Inflammatory macrophage treated with lipopolysaccharide for 4 hours (primary cell): ENCODE measurements at places on chromosomes 7 and 10.

- no peak for DNase-seq
Observed at GRCh38 chr7:142885311-142886230, at the start of gene TRPV6. Gene TRPV6 (minus strand): TSS chr7:142885745.

- DNase-seq, result no peak
Observed at GRCh38 chr10:117731121-117731791, 188.7 kb downstream of the EMX2 start.

DNA sequence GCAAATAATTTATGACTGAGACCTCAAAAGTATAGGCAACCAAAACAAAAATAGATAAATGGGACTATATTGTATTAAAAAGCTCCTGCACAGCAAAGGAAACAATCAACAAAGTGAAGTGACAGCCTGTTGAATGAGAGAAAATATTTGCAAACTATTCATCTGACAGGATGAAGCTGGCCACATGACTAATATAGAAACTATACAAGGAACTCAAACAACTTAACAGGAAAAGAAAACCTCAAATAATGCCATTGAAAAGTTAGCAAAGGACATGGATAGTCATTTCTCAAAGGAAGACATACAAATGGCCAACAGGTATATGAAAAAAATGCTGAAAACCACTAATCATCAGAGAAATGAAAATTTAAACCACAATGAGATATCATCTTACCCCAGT is 245.1 kb downstream of the STK31 start:
- no peak for DNase-seq

DNA sequence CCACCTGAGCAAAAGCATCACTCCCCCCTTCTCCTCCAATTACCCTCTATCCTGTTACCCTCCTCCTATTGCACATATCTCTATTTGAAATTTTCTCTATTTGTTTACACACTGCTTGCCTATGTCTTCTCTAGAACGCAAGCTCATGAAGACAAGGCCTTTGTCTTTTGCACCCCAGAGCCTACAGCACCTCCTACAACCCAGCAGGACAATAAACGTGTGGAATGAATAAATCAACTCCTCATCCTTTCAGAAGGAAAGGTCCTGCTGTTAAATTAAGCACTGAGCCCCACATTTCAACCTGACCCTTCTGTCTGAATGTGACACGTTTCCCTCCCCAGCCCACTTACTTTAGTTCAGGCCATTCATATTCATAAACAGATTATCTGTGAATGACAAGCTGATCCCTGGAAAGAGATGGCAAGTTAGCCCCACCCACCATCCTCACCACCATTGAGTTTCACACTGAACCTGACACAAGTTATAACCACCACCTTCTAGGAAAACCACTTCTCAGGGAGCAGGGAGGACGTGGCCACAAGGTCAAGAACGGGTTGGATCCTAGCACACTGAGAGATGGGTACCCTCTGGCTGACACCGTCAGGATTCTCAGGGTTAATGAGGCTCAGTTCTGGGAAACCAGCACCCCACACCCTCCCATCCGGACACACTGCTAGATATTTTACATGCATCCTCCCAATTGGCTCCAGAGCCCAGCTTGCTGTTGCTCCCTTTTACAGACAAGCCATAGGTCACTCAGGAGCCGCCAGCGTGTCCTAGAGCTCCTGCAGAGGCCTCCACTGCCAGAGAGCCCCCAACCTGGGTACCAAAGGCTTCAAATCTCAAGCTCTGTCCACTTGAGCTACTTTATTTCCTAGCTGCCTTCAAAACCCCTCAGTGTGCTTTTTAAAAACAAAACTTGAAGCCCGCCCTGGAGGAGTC is 934 bp downstream of the PRTFDC1 start:
- DNase-seq, result no peak

GRCh38 chr10:4103603-4104002 is 318.6 kb upstream of the KLF6 start:
- no peak for DNase-seq

DNA sequence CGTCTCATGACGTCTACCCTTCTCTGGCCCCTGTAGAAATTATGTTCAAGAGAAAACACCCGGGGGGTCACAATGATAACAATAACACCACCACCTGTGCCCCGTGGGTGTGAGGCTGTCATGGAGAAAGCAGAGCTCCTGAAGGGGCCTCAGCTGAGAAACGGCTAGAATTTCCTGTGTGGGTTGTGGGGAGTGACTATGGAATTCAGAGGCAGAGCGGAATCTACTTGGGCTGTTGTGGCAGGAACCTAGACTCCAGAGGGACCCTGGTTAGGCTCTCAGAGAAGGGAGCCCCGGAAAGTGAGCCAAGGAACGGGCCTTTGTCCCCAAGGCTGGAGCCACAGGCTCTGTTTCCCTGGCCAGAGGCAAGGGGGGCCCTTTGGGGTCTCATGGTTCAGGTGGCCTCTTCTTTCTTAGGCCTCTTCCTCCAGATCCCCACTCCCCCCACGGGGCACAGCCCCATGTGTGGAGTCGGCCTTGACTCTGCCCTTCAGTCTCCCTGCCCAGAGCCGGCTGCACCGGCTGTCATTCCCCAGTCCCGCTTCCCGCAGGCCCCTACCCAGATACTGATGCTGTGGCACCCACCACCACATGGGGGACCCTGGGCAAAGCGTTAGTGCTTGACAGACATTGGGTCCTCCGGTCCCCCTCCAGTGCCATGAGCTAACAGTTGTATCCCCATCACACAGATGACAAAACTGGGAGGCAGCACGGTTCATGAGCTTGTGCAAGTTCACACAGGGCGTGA is 6.5 kb upstream of the GIMAP8 start:
- no peak for DNase-seq

- no peak for DNase-seq
Observed at GRCh38 chr7:127922656-127923055, 108.6 kb downstream of the LRRC4 start.

GRCh38 chr7:113664867-113665266 is 253.9 kb downstream of the PPP1R3A start:
- DNase-seq, result peak; percentile 4

- DNase-seq, result no peak
Observed at GRCh38 chr7:125747966-125748365, 818.3 kb upstream of the POT1 start.

- peak; percentile 97 for DNase-seq
Observed at GRCh38 chr10:89129911-89130310, 77.2 kb downstream of the CH25H start.

DNA sequence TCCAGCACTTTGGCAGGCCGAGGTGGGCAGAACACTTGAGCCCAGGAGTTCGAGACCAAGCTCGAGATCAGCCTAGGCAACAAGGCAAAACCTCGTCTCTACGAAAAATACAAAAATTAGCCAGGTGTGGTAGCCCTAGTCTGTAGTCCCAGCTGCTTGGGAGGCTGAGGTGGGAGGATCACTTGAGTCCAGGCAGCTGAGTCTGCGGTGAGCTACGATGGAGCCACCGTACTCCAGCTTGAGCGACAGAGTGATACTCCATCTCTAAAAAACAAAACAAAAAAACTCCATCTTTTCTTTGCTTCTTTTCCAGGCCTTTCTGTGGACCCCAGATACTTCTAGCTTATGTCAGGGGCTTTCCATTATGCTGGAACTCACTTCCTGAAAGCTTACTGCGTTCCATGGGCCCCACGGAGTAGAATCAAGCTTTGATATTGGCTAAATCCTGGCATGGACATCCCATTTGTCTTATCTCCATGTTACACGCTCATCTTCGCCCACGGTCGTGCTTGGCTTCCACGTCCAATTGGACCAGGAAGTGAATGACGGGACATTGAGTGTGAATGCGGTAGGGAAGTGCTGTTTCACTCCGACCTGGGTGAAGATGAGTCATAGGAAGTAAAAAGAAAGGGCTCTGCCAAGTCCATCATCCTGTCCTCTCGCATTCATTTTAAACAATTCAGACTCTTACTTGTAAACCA is 45.7 kb downstream of the FAM171A1 start:
- no peak for DNase-seq

- no peak for DNase-seq
Observed at GRCh38 chr7:99955247-99955646, 20.6 kb downstream of the AZGP1 start.

DNA sequence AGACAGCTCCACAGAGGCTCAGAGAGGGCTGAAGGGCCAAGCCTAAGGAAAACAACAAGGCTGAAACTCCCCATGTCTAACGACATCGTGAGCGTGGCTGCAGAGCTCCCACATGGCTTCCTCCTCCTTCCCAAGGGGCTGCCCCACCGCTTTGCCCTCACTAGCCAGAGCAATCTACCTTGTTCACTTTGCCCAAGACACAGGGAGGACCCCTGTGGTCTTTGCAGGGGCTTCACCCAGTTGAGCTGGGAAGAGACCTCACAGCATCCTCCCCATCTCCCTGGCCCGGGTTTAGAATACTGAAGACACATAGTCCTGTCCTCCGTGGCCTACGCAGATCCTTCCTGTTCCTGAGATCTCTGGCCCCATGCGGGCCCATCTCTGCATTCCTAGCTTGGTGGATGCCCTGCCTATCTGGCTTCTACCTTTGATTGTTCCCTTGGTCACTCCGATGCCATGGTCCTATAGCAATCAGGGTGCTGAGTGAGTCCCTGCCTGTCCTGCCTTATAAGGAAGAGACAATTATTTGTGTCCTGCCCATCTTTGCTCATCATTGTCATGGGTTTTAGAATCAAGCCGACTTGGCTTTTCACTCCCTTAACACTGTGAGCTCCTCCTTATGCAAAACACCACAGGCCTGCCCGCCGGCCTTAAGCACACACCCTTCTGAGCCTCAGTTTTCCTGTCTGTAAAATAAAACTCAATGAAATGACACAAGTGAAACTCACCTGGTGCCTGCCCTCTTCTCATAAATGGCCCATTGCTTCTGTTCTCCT is 73.2 kb downstream of the PARP12 start:
- DNase-seq, result no peak

- no peak for DNase-seq
Observed at GRCh38 chr10:86979977-86980448, 11.7 kb downstream of the ADIRF start.

DNA sequence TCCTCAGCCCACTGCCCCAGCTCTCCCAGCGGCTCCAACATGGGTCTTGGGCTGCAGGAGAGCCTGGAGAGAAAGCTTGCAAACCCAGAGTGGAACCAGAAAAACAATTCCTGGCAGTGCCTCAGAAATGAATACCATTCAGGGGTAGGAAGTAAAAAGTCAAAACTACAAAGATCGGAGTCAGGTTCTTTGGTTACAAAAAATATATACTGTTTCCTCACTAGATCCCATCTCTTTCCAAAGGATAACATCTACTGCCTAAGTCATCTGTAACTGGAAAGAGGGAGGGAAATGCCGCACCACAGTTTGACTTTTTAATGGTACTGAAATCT is 14.9 kb downstream of the CREB3L2 start:
- DNase-seq, result no peak

DNA sequence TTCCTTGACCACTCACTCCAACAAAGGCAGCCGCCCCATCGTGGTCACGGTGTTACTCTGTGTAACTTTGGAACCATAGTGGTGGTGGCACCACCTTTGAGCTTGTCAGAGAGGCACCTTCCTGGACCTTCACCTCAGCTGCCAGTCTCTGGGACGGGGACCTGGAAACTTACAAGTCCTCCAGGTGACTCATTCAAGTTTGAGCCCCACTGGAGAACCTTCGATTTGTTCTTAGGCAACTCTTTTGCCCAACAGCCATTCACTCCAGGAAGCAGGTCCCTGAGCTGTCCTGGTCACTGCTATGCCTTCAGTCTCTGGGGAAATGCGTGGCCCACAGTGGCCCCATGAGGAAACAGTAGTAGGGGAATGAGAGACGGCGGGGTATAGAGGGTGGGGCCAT is 17.2 kb downstream of the STX1A start:
- DNase-seq, result no peak

GRCh38 chr10:101121654-101122031 is 9.5 kb upstream of the TLX1 start:
- DNase-seq, result no peak

DNA sequence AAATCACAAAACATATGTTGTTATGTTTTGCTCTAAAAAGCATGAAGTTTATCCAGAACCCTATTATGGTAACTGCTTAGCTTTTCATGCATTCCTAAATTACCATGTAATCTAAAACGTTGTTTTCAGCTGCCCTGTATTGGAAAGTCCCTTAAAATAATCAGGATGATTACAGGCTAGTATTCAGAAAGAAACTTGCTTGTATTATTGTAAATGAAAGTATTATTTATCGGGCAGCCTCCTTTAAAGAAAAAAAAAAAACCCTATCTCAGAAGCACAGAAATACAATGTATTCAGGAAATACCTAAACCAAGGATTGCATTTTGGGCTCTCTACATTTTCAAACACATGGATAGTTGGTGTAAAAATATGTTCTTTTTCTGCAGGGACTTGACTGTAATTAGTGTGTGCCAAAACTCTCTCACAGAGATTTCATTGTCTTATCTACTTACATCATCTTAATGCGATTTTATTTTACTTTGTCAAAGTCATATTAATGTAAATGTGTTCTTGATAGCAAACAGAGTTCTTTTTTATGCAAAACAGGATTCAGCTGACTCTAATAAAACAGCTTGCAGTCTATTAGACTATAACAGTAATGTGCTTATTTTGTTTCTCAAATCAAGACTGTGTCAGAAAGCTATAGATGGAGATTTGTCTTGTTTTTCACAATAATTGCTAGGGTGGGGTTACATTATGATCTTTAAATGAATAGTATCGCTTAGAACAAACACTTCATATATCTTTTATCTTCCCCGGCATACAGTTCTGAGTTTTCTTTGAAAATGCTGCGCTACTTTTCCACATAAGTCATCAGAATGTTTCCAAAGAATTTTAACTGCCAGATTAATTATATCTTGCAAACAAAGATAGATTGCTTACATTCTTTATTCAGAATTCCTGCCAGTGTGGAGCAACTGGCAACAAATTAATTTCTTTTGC is 65.3 kb upstream of the ARID5B start:
- no peak for DNase-seq

DNA sequence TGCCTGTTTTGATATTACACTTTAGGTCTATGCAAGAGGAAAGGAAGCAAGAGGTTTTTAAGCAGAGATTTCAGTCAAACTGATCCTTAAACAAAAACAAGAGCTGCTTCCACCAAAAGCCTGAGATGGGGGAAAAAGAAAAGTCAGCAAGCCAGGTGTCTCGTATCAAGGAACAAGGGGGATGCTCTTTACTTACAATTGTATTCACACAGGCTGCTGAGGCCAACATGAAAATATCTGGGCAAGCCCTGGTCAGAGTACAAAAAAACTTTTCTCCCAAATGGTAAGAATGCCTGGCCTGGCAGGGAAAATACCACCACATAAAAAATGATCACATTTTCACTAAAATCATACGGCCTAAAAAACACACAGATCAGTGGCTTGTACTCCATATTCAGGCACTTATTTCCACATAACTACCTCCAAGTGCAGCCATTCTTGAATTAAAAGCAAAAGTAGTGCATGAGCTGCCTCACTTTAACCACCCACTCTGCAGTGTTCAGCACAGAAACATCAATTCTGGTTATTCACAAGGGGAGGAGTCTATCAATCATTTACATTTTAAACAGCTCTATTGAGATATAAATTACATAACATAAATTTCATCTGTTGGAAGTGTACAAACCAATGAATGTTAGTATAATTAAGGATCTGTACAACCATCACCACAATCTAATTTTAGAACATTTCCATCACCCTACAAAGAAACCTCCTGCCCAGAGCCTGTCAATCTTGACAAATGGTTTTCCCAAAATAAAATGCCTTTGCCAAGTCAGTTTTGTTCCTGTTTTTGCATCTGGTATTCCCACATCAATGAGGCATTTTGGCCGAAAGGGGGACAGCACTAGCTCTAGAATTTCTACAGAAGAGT is 70.2 kb downstream of the GRB10 start:
- DNase-seq, result no peak

- peak; percentile 97 for DNase-seq
Observed at GRCh38 chr7:17234398-17235031, 63.9 kb upstream of the AHR start.

GRCh38 chr10:90865401-90865800 is 6.4 kb upstream of the RPP30 start:
- DNase-seq, result no peak

GRCh38 chr10:60028081-60028480 is 121.7 kb upstream of the CCDC6 start:
- DNase-seq, result no peak
